ENCODE measurements at places on chromosomes 1 and 21. TPM values are rescaled to one million over a fixed set of nuclear protein-coding genes. Genes with fewer than 3 reads are reported as not detected.

NFASC gene
- 5.0 TPM for total RNA-seq

RNF19B gene
- total RNA-seq, result 15.6 TPM

CA6 gene
- not detected for total RNA-seq

TRIM58 gene
- 1.7 TPM for total RNA-seq

OR2T2 gene
- not detected for total RNA-seq

TNNT2 gene
- total RNA-seq, result 8.6 TPM

CXADR gene
- total RNA-seq, result 150 TPM

NUAK2 gene
- 15.5 TPM for total RNA-seq

UBAP2L gene
- total RNA-seq, result 265 TPM

OR2T35 gene
- not detected for total RNA-seq

SLC9A1 gene
- 21.3 TPM for total RNA-seq

OR2T33 gene
- total RNA-seq, result not detected

SYT14 gene
- 8.8 TPM for total RNA-seq

ZNF691 gene
- total RNA-seq, result 20.1 TPM

BGLAP gene
- 2.4 TPM for total RNA-seq

OSCP1 gene
- 3.2 TPM for total RNA-seq

IQCC gene
- 5.1 TPM for total RNA-seq

CHAF1B gene
- total RNA-seq, result 19.3 TPM

LGR6 gene
- total RNA-seq, result 0.66 TPM

BMP8B gene
- total RNA-seq, result 0.42 TPM

SPRR2D gene
- not detected for total RNA-seq

HJV gene
- total RNA-seq, result not detected

C4BPB gene
- not detected for total RNA-seq

FUCA1 gene
- total RNA-seq, result 9.4 TPM

C1orf141 gene
- total RNA-seq, result not detected

SCP2 gene
- total RNA-seq, result 57.2 TPM

MFAP2 gene
- 146 TPM for total RNA-seq

PPCS gene
- total RNA-seq, result 36.7 TPM

TMEM82 gene
- total RNA-seq, result 1.4 TPM

CYP4Z1 gene
- not detected for total RNA-seq

GUCA2A gene
- total RNA-seq, result not detected

PROK1 gene
- not detected for total RNA-seq

CD34 gene
- total RNA-seq, result 0.35 TPM

VAMP4 gene
- 4.2 TPM for total RNA-seq

NFYC gene
- 54.7 TPM for total RNA-seq

TIAM1 gene
- total RNA-seq, result 23.1 TPM

CRYAA gene
- total RNA-seq, result not detected

C1orf167 gene
- total RNA-seq, result not detected

LORICRIN gene
- total RNA-seq, result not detected

KCNJ6 gene
- total RNA-seq, result 1.3 TPM

SPRR1A gene
- not detected for total RNA-seq

ACKR1 gene
- total RNA-seq, result 0.26 TPM

SDC3 gene
- total RNA-seq, result 25.9 TPM

LCE1A gene
- not detected for total RNA-seq

HRNR gene
- not detected for total RNA-seq

TRIM67 gene
- total RNA-seq, result not detected

C1orf105 gene
- total RNA-seq, result not detected

RIMKLA gene
- total RNA-seq, result 6.2 TPM

ANXA9 gene
- total RNA-seq, result 0.81 TPM

C1orf94 gene
- total RNA-seq, result 1.9 TPM

NHLH1 gene
- 1.3 TPM for total RNA-seq

DBT gene
- 19.0 TPM for total RNA-seq

RNU1-3 gene
- 2,051 TPM for total RNA-seq
